ENCODE measurements at places on chromosomes 2 and 18. TPM values are rescaled to one million over a fixed set of nuclear protein-coding genes. Genes with fewer than 3 reads are reported as not detected.

MARCO gene
- not detected for total RNA-seq

POU3F3 gene
- 2.2 TPM for total RNA-seq

DNA sequence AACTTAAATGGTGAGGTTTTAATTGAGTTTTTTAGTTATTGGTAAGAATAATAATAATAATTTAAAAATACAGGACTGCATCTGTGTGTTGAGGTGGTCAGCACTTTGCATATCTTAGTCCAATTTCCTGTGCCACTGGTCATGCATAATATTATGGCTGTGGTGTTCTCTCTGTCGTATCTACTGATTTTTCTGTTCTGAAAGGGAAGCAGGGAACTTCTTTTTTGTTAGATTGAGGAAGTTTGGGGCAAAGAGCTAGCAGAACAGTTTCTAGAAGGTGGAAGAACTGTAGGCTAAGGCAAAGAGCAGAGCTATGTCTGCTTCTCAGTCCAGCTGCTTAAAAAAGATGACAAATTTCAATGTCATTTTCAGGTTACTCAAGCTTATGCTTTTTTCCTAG lies 74.3 kb downstream of the XRCC5 start:
- DNase-seq = no peak

DNA sequence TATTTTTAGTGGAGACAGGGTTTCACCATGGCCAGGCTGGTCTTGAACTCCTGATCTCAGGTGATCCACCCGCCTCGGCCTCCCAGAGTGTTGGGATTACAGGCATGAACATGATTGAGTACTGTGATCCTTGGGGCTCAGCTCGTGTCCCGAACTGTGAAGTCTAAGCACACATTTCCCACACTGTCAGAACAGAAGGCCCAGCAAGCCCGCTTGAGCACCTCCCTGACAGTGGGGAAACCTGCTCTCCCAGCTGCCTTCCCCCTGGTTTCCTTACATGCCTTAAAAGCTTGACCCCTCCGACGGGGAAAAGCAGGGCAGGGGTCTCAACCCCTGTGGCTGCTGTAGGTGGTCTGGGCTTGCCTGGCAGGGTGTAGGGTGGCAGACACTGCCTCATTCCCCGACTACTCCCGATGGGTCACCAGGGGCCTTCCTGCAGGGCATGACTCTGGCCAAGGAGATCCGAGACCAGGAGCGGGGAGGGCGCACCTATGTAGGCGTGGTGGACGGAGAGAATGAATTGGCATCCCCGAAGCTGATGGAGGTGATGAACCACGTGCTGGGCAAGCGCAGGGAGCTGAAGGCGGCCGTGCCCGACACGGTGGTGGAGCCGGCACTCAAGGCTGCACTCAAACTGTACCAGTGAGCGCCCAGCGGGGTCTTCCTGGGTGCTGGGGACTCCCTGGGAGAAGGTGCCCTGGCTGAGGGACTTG lies 10.1 kb downstream of the VIL1 start:
- no peak for DNase-seq

- peak; percentile 81 for DNase-seq
Observed at GRCh38 chr2:70919672-70920366, 15.9 kb upstream of the ATP6V1B1 start.

DNA sequence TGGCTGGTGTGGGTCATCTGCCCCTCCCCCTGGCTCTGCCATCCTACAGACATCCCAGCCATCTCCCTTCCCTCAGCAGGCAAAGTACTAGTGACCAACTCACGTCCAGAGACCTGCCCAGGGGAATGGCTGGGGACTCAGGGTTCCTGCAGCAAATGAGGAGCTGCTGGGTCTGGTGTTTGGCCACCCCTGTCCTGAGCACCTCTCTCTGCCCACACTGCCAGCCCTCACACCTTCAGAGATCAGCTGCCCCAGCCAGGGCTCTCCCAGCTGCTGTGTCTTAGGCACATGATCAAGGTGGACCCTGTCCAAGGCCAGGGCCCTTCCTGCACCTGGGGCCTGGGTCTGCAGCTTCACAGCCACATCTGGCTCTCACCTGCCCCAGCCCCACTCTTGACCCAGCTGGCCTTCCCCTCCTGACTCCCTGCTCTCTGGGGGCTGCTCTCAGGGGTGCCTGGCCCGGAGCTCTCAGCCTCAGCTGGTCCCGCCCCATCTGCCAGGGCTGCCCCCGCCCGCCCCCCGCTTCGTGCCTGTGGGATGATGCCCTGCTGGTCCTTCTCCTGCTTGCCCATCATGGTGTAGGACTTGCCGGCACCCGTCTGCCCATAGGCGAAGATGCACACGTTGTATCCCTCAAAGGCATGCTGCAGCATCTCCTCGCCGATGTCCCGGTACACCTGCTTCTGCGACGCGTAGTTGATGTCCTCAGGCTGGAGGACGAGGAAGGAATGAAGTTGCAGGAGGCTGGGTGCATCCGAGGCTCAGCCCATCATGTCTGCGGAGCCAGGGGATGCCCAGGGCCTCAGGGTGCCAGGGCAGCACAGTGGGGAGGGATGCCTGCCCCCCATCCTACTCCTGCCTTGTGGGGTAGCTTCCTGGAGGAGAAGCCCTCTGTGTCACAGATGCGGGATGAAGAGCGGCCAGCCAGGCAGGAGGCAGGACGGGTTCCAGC lies 32.2 kb downstream of the KIF1A start:
- no peak for DNase-seq

DNA sequence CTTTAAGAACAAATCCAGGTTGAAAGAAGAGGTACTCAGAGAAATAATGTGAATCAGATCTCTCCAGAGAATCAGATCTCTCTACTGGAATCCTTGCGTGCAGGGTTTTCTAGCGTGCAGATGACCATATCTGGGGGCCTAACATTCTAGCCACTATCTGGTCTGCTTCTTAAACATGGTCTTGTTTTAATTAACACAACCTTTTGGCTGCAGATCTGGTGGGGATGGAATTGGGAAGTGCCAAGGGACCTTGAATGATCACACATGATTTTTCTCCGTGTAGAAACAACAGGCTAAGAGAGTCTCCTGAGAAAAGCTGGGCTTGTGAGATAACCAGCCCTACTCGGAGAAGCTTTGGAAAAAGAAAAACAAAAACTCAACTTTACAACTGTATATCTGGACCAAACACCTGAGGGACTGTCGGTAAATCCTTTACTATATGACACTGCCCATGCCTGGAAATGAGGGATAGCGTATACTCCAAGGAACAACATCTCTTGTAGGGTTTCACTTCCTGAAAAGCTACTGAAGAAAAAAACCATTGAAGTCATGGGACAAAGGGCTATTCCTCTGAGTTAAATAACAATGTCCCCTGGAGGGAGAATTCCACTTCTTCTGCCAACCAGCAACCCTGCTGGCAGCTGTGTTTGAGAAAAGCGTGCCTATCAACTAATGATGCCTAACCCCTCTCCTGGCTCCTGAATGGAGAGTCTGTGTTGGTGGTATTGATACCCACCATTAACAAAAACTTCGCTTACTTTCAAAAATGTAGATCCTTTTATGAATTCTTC lies 171.0 kb upstream of the REV1 start:
- DNase-seq = no peak

CAPN14 gene
- total RNA-seq = 0.80 TPM

MAP2 gene
- 18.8 TPM for total RNA-seq

All from prostate gland (tissue), 2 donors.